ENCODE measurements at places on chromosomes 5 and 9.

- no peak for DNase-seq
Observed at GRCh38 chr5:122515709-122516431, 203.8 kb downstream of the SNCAIP start.

DNA sequence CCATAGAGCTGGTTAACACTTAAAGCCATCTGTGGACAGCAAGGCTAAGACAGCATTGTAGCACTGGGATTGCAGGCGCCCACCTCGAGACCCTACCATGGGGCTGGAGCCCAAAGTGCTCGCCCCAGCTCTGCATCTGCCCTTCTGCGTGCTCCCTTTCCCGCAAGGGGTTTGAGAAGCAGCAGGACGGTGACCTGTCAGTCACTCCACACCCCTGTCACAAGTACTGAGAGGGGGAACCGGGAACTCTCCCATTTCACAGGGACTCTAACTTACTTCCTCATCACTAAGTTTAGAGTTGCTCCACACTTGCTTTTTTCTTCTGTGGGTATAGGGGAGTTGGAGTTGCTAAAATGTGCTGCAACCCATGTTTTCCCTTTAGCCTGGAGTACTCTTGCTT lies 273.2 kb downstream of the SMARCA2 start:
- no peak for DNase-seq

GRCh38 chr9:83355024-83355444 lies 183.2 kb downstream of the FRMD3 start:
- DNase-seq = no peak

DNA sequence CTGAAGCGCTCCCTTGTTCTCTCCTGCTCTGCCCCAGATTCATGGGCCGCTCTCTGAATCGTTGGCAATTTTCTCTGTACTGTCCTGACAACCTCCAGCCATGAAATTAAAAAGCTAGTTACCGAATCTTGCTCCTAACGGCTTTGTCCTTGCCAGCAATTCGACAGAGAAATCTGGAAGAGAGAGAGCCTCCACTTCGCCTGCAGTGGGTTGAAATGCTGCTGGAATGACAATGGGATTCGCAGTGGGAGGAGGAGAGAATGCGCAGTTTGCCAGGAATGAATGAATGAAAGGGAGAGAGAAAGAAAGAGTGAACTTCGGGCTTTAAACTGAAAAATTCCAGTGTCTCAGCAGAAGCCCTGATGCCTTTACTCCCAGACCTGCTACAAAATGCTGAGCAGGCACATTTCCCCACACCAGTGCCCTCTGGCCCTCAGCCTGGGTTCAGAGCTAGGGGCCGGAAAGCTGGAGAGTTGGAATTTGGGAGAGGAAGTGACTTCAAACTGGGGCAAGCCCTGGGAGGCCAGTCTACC lies 11.5 kb upstream of the BOD1 start:
- no peak for DNase-seq

GRCh38 chr9:128805661-128806060 lies 12.6 kb upstream of the ENDOG start:
- no peak for DNase-seq

All from NCI-H1048 (cell line).